GM04504 (cell line): ENCODE measurements at places on chromosomes 5 and 9.
A peak's percentile ranks its signal among the peaks of the same experiment; 100 is the strongest.

GRCh38 chr9:13354733-13355132, 75.2 kb upstream of the MPDZ start:
- no peak for DNase-seq

DNA sequence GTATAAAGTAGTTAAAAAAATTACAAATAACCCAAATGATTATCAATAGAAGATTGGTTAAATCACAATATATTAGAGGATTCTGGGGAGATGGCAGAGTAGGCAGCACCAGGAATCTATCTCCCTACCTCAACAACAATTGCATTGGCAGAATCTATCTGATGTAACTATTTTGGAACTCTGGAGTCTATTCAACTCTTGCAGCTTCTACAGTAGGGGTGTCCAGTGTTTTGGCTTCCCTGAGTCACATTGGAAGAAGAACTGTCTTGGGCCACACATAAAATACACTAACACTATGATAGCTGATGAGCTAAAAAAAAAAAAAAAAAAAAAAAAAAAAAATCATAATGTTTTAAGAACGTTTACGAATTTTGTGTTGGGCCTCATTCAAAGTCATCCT, 29.2 kb upstream of the ECM2 start:
- peak; percentile 33 for DNase-seq

- DNase-seq, result no peak
These were observed 320.9 kb downstream of the CDK5RAP2 start for GRCh38 chr9:120259100-120259499.

GRCh38 chr5:159106569-159107282, 7.0 kb upstream of the EBF1 start:
- DNase-seq, result no peak

- DNase-seq, result peak; percentile 19
These were observed 1.0 kb upstream of the EFNA5 start for GRCh38 chr5:107671742-107672210.

- DNase-seq, result no peak
These were observed 40.9 kb downstream of the LYRM7 start for GRCh38 chr5:131211669-131212068.

- peak; percentile 13 for DNase-seq
These were observed 46.7 kb downstream of the PRRC1 start for GRCh38 chr5:127564002-127564769.

DNA sequence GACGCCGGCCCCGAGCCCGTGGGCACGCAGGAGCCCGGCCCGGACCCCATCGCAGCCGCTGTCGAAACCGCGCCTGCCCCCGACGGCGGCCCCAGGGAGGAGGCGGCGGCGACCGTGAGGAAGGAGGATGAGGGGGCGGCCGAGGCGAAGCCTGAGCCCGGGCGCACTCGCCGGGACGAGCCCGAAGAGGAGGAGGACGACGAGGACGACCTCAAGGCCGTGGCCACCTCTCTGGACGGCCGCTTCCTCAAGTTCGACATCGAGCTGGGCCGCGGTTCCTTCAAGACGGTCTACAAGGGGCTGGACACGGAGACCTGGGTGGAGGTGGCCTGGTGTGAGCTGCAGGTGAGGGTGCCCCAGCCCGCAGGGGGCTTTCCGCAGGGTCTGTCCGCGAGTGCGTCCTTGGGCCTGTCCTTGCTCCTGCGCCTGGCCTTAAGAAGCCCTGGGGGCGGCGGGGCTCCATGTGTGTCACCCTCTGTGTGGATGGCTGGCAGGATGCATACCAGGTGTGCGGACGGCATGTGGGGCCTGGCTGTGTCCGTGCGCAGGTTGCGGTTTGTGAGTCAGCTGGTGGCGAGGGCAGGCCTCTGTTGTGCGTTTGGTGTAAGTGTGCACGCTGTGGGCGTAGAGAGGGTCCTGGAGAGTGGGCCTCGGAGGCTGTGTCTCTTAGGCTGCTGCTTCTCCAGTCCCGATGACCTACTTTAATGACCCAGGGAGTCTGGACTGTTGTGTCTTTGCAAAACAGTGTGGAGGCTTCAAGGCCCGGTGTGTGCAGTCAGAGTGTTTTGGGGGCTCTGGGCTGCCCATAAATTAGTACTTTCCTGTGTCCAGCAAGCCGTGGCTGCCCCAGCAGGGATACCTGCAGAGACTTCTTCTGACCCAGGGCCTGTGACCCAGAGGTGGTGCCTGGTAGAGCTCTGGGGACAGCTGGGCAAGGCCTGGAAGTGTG, 1.6 kb downstream of the WNK2 start:
- DNase-seq, result no peak

- DNase-seq, result no peak
These were observed 406.4 kb upstream of the CLINT1 start for GRCh38 chr5:158265346-158265745.

GRCh38 chr5:138488481-138488945, 23.2 kb downstream of the EGR1 start:
- DNase-seq, result no peak

DNA sequence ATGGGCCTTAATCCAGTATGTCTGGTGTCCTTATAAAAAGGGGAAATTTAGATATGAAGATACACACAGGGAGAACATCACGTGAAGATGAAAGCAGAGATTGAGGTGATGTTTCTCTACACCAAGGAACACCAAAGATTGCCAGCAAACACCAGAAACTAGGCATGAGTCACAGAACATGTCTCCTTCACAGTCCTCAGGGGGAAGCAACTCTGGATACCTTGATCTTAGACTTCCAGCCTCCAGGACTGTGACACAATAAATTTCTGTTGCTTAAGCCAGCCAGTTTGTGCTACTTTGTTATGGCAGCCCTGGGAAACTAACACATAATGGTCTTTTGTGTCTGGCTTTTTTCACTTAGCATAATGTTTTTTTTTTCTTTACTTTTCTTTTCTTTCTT, 41.2 kb upstream of the STRBP start:
- DNase-seq, result no peak

DNA sequence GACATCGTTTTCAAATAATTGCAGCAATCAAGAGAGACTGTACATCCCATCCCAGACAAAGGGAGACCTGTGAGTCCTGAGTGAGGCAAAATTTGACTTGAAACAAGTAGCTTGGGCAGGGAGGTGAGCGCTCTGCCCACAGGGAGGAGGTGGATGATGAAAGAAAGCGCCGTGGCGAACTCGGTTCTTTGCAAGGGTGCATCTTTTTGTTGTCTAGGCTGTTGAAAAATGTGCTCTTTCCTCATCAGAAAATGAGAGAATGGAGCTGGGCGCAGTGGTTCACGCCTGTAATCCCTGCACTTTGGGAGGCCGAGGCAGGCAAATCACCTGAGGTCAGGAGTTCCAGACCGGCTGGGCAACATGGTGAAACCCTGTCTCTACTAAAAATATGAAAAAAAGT, 150.5 kb downstream of the GAPVD1 start:
- DNase-seq, result no peak

DNA sequence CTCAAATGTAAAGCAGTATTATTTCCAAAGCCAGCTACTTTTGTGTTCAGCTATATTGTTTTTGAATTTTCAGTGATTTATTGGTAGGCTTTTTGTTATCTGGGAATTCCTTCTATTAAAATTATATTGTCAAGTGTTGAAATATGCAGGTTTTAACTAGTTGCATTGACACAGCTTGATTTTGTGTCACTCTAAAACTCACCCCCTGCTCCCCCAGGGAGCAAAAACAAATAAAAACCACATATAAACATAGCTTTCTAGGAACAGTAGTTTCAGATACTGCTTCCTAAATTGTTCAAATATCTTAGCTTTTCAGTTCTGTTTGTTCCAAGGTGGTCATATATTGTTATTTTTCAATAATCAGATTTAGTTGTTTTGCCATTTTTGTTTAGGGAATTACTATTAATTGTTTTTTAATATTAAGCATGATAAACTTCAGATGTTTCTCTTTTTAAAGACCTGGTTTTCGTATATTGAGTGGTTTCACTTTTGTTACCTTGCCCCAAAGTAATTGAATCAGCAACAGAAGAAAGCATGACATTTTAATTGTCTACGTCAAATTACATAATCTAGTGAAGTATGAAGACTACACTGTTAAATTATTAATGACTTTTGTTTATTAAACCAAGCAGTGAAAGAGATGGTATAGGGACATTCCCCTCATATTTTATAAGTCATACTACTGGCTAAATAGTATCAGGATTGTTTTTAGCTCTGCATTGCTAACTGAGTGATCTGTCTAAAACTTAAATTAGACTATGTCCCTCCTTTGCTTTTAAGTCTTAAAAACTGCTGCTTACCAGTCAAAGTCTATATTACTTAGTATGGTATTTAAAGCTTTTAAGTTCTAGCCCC, 43.4 kb downstream of the ERBIN start:
- DNase-seq, result no peak

DNA sequence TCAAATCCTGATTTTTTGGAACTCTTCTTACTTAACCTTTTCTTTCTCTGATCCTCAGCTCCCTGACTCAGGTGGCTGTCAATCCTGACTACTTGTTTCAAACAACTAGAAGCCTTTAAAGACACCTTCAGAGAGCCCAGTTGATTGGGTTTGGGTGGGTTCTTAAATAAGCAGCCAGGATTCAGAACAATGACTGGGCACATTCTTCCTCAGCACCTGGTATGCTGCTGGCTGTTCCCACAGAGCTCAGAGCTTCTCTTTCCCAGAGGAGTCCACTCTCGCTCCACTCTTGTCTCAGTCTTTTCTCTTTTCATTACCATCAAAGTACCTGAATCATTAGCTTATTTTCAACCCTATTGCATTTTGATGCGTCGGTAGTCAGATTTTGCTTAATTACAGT, 22.5 kb downstream of the PCSK5 start:
- no peak for DNase-seq

GRCh38 chr9:72661401-72662135, 140.2 kb downstream of the TMC1 start:
- peak; percentile 29 for DNase-seq

DNA sequence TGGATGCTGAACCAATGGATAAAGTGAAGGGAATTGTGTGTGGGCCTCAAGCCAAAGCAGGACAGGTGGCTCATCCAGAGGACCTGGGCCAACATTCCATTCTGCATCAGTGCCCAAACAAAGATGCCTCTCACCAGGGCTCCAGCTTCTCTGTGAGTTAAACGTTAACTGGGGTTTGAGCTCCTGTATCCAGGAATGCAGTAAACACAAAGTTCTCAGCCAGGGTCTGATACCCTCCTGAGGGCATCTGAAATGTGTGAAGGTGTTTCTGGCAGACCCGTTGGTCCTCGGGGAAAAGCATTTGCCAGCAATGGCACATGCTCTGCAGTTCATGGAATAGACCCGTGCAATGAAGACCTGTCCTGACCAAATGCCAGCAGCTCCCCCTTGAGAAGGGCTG, 33.9 kb upstream of the AOPEP start:
- no peak for DNase-seq

DNA sequence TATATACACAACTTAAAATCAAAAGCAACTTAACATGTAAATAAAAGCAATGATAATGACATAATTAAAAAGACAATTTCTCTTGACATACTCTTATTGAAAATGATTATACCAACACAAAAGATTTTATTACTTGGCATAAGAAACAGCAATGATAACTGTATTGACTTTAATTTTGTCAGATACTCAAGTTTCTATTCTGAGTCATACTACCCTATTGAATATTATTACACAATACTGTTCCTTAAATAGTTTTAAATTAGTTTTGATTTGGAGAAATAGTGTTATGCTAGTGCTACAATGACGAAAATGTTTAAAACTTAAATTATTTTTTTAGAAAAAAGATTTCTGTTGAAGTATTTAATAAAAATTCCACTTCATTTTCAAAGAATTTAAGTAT, 1319.3 kb upstream of the C9orf72 start:
- no peak for DNase-seq

GRCh38 chr5:150503977-150504620, 3.8 kb upstream of the NDST1 start:
- no peak for DNase-seq

DNA sequence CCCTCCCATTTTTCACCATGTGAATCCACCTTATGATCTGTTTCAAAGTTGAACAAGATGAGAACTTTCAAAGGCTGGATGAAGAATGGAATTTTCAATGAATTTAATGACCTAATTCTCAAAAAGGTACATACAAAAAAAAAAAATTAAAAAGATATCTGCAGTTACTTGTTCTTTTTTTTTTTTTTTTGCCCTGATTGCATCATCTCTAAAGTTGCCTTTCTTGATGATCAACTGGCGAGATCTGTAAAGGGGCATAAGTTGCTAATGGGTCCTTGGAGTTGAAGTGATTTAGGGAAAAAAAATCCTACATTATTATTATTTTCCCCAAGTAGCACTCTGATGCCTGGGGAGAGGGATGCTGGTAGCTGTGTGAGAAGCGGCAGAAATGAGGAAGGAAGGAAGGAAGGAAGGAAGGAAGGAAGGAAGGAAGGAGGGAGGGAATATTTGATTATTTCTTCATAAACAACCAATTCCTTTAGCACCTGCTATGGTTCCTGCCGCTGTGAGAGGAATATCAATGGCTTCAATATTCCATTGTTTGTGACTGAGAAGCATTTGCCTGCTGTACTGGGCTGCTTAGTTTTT, 48.8 kb upstream of the CD180 start:
- no peak for DNase-seq

DNA sequence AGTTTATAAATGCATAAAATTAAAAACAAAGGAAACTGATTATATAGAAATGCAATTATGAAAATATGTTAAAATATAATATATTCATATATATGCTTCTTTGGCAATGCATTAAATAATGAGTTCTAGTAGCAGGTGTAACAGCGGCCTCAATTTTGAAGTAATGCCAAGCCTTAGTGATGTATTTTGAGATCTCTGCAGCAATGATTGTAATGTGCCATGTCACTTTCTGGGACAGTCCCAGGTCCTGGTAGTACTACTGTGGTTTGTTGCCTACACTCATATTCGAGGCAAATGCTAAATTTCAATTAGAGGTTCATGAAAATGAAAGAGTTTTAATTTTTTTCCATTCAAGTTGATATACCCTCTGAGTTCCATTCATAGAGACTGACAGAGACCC, 75.8 kb upstream of the ORM1 start:
- no peak for DNase-seq

- no peak for DNase-seq
These were observed 43.3 kb downstream of the PUM3 start for GRCh38 chr9:2800394-2801179.

DNA sequence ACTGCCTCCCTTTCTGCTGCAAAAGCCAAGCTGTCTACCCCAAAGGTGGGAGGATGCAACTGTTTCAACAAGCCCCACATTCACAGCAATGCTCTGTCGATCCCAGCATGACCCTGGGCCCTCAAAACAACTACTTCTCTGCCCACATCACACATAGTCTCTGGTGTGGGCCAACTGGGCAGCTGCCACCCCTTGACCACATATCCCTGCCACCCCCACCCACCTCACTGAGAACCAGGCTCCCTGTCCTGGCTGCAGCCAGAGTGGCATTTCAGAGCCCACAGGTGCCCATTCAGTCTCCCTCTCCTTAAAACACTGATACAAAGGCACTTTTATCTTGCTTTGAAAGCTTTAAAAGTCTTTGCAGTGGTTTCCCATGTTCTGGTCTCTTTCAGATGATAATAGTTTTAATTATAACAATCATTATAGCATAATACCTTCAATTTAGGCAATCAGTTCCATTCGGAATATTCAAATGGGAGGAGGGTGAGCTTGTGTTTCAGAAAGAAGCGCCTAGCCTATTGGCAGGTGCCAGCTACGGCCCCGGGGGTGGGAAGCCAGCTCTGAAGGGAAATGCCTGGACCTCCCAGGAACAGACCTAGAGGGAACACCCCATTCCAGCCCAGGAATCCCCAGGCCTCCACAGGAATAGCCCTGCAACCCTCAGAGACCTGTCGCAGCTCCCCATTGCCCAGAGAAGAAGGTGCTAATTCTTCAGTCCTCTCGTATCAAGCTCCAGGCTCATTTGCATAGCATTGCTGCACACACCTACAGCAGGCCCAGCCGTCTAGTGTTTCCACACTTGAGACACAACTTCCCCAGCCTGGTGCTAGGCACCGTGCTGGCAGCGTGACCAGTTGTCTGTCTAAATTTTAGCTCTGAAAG, 90.8 kb downstream of the C5orf15 start:
- no peak for DNase-seq

- no peak for DNase-seq
These were observed 683 bp downstream of the OSMR start for GRCh38 chr5:38846379-38847011.
